NCI-H2029 (cell line): ENCODE measurements at places on chromosomes 16 and 17.
A peak's percentile ranks its signal among the peaks of the same experiment; 100 is the strongest.

GRCh38 chr17:65750631-65751115 is 189.2 kb upstream of the AXIN2 start:
- DNase-seq = peak; percentile 54

- peak; percentile 73 for DNase-seq
Measured at GRCh38 chr17:36731811-36732210, 130.4 kb downstream of the MRM1 start.

GRCh38 chr17:45288825-45289224 is 26.9 kb upstream of the SPATA32 start:
- DNase-seq = peak; percentile 38

- peak; percentile 40 for DNase-seq
Measured at GRCh38 chr17:74325743-74326379, at the start of gene KIF19. TSS of gene KIF19 (plus strand) at chr17:74326226. CDS start at chr17:74326350, 124 bp downstream.

DNA sequence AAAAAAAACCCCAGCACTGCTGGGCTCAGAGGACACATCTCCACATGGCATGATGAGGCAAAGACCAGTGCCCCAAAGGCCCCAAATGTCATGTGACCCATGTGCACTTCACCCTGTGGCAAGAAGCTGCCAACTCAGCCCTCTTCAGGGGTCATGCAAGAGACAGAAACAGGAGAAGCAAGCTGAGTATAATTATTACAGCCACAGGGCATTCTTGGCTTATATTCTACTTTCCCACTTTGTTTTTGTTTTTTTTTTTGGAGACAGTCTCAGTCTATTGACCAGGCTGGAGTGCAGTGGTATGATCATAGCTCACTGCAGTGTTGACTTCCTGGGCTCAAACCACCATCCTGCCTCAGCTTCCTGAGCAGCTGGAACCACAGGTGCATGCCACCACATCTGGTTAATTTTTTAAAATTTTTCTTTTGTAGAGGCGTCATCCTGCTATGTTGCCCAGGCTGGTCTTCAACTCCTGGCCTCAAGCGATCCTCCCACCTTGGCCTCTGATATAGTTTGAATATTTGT is 32.7 kb upstream of the LITAF start:
- no peak for DNase-seq

- DNase-seq = no peak
Measured at GRCh38 chr17:7631398-7632380, 1.8 kb downstream of the SHBG start.

GRCh38 chr16:85157813-85158742 is 45.8 kb upstream of the CIBAR2 start:
- DNase-seq = no peak
